ENCODE measurements at places on chromosomes 2 and 18. TPM values are rescaled to one million over a fixed set of nuclear protein-coding genes. Genes with fewer than 3 reads are reported as not detected.
A peak's percentile ranks its signal among the peaks of the same experiment; 100 is the strongest.

GRCh38 chr2:31402388-31402787, 12.2 kb downstream of the XDH start:
- no peak for DNase-seq

The KCNG3 gene
- 2.5 TPM for total RNA-seq

DNA sequence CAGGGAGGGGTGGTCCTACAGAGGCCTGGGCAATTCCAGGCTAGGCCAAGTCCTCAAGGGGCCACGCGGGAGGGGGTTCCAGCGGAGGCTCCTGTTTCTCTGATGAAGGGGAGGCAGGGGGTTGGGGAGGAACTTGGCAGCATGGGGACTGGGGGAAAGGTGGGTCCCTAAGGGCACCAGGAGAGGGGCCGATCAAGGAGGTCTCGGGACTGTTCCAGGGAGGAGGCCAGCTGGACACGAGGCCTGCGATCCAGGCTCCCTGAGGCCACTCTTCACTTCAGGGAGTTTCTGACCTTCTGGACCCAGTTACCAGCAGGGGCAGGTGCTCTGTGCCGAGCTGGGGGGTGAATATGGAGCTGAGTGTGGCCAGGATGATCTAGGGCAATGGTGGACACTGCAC, 71.5 kb downstream of the ASB1 start:
- no peak for DNase-seq

GRCh38 chr18:61635901-61636528, 256.8 kb downstream of the RNF152 start:
- no peak for DNase-seq

- peak; percentile 96 for DNase-seq
Measured at GRCh38 chr2:138615257-138615656, 113.7 kb downstream of the SPOPL start.

The PLGLB1 gene
- total RNA-seq, result 0.43 TPM

- DNase-seq, result no peak
Measured at GRCh38 chr18:47983055-47983454, 52.6 kb upstream of the SMAD2 start.

DNA sequence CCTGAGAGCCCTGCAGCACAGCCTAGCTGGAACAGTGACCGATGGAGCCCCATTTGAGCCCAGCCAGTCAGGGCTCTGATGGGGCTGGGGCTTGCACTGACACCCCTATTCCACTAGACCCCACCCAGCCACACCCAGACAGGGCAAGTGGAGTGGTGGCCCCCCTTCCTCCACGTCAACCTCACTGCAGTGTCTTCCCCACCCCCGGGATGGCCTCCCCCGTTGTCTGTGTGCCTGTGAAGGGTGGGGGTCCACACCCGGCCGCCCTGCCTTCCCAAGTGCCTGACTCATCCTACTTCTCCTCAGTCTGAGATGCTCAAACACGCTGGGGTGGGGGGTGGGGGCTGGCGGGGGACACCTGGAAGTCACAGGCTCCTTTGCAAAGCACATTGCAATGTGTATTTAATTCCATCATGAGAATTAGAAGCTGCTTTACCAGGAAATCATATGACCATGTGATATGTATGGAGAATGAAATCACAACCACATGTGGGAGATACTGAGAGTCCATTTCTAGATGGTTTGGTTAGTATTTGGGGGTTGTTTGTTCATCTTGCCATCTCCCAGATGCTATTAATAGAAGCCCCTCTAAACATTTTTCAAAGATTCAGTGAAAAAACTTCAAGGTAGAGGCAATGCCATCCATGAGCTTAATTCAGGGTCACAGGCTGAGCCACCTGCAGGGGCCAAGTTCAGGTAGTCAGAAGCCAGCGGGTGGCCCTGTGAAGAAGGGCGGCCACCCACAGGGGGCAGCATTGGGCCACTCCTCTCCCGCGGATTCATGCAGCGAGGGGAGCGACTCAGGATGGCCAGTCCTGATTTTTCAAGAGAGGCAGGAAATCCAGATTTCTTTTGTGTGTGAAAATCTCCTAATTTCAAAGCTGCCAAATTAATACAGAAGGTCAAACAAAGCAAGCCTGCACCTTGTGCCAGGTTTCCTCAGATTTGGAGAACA, 22.7 kb upstream of the GMPPA start:
- peak; percentile 67 for DNase-seq

- DNase-seq, result no peak
Measured at GRCh38 chr2:143600116-143600515, 470.9 kb downstream of the ARHGAP15 start.

- no peak for DNase-seq
Measured at GRCh38 chr2:30414961-30415360, 32.1 kb upstream of the LCLAT1 start.

DNA sequence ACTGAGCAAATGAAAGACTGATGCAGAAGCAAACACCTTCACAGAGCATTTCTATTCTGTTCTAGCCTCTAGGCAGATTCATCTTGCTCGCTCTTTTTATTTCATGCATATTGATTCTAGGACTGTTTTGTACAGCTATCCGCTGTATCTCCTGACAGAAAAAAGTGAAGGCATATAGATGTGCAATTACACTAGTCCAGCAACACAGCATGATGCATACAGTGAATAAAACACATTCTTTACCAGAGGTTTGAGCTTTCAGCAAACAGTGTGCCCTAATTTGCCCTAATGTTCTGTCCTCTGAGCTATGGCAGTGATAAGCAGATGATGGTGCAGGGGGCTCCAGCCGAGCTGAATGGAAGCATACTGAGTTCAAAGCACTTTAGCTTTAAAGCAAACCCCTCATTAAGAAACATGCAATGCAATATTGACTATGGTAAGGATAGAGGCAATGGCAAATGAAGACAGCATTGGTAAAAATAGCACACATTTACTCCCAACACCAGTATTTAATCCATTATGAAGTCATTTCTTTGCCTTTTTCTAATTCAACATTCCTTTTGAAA, 141.2 kb upstream of the RGPD4 start:
- no peak for DNase-seq

DNA sequence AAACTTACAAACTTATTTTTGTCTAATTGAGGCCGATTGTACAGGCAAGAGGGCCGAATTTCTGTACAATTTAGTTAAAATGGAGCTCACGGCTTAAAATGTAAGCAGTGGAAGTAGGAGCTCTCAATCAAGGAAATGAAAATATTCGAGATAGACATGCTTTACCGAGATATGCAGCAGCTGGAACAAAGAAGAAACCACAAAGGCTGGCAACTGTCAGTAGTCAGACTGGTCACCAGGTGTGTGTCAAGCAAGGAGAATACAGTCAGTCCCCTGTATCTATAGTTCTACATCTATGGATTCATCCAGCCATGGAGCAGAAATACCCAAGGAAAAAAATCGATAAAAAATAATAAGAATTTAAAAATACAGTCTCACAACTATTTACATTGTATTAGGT, 122.6 kb downstream of the WDSUB1 start:
- no peak for DNase-seq

DNA sequence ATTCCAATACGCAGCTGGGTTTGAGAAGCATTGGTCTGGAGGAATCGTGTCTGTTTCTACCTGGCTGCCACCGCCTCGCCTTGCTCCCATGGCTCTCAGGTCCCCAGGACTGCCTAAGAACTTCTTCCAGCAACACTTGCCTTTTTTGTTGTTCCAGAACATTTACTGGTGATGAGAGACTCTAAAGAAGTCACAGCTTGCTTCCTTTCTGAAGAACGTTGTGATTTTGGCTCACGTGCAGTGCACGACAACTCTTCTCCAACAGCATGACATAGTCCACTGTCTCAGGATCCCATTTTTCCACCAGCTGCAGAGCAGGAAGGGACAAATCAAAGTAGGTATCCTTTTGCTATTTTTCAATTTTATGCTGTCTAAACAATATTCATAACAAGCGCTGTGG, 940.9 kb downstream of the SLC4A3 start:
- DNase-seq, result no peak

The C2orf15 gene
- total RNA-seq, result 1.0 TPM

DNA sequence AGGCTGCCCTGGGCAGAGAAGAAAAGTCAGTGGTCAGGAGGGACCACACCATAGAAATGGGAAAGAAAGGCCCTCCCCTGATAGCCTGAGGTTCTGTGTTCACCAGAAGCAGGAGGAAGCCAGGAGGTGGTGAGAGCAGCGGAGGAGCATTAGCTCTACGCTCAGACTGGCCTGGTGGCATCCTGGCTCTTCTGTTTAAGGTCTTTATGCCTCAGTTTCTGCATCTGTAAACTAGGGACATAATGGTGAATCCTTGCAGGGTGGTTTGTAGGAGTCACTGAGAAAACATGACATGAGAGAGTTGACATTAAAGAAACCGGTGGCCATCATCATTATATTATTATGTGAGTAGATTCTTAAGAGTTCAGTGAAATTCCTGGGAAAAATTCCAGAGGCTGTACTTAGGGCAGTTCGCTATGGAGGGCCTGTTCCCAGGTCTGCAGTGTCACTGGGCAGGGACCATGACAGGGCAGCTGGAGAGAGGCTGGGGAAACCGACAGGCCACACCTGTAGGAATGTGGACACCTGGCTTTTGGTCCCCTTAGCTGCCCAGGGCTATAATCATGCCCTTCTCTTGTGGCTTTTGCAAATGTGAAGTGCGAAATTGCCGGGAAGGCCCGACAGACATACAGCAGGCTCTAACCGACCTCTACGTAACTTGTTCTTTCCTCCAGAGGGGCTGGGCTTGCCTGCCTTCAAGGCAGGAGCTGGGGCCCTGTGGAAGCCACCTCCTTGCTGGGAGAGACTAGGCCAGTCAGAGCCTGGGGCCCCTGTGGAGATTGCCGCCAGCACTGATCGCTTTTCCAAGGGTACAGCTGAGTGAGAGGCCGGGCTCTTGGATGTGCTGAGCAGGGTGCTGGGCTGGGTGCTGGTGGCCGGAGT, 31.0 kb downstream of the GLI2 start:
- no peak for DNase-seq

DNA sequence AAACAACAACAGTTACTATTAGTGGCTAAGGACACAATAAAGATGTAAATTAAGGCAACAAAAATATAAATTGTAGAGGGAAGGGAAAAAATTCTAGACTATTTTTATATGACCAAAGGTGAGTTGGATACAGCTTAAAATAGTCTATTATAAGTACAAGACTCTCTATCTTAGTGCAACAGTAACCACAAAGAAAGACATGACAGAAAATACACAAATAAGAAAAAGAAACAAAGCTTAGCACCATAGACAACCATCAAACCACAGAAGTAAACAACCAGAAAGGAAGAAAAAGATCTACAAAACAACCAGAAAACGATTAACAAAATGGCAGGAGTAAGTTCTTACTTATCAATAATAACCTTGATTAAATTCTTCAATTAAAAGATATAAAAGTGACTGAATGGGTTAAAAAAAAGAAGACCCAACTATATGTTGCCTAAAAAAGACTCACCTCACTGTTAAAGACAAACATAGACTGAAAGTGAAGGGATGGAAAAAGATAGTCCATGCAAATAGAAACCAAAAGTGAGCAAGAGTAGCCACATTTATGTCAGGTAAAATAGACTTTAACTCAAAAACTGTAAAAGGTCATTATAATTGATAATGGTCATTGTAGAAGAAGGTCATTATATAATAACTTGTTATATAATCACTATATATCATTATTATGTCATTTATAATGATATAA, 62.5 kb downstream of the USP40 start:
- no peak for DNase-seq

DNA sequence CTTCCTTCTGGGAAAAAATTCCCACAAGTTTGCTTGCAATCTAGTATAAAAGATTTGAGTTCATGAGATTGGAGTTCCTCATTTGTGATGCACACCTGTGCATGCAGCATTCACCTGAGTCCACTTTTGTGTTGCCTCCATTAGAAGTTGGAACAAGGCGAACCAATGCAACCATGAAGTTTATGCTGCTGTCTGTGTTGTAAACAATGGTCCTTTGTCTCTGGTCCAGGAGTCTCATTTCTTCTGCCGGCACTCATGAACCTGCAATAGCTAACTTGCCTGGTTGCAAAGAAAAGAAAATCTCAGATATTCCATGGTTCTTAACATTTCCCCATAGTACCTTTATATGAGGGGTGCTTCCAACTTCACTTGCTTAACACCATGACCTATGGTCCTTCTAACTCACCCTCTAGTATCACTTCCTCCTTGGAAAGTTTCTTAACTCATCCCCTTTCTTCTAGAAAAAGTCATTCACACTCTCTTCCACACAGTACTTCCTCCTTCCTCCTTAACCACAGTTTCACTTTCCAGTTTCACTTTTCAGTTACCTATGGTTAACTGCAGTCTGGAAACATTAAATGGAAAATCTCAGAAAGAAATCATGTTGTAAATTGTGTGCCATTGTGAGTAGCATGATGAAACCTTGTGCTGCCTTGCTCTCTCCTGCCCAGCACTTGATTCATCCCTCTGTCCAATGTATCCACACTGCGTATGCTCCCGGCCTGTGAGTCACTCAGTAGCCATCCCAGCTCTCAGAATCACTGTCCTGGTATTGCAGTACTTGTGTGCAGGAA, 128.8 kb upstream of the TRIB2 start:
- DNase-seq, result peak; percentile 75

DNA sequence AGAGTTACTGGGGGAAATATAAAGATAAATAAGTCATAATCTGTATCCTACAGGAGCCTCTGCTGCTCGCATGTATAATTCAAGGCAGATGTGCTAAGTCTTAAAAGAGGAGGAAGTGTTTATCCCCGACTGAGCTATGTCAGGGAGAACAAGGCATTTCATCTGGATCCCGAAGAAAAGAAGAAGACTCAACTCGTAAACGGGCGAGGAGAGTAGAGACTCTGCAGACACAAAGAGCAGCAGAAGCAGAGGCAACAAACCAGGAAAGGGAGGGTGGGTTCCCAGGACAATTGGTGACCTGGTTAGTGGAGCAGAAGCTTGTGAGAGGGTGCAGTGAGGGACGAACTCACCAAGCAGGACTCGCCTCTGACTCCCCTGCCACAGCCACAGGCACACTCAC, 368.6 kb downstream of the EIPR1 start:
- DNase-seq, result no peak

GRCh38 chr2:174573621-174574081, 24.0 kb downstream of the WIPF1 start:
- no peak for DNase-seq

- DNase-seq, result no peak
Measured at GRCh38 chr2:102143450-102143985, 972 bp downstream of the IL1R1 start.

GRCh38 chr18:11989966-11990380, 8.7 kb downstream of the IMPA2 start:
- no peak for DNase-seq

DNA sequence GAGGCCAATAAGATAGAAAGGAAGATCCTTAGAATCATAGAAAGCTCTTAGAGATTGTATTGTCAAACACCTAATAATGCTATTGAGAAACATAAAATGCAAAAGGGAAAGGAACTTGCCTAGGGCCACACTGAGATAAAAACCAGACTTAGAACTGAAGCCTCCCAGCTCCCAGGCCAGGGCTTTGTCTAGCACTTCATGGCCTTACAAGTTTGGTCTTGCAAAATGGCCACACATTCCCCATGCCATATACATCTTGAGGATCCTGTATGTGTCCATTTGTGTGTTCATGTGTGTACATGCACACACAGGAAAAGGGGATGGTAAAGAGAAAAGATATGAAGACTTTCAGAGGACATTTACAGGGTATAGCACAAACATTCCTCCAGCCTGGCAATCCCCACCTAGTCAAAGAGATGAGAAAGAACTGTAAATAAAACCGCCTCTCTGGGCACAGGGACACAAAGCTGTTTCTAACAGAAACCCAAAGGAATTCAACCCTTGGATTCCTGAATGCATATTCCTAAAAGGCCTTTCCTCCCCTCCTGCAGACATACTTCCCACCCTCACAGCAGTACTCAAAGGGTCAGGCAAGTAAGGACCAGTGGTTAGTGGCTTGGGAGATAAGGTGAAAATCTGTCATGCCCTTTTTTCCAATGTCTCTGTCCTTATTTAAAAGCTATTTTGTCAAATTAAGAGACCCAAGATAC, 99.7 kb upstream of the KLHL29 start:
- DNase-seq, result no peak

Data from A172 (cell line).